Activated CD8-positive, alpha-beta memory T cell treated with anti-CD3 and anti-CD28 coated beads, Interleukin-2, amount 10 ng/mL, durations not matched to agents 7 days and 5 days (primary cell): ENCODE measurements at places on chromosomes 16 and 17.

DNA sequence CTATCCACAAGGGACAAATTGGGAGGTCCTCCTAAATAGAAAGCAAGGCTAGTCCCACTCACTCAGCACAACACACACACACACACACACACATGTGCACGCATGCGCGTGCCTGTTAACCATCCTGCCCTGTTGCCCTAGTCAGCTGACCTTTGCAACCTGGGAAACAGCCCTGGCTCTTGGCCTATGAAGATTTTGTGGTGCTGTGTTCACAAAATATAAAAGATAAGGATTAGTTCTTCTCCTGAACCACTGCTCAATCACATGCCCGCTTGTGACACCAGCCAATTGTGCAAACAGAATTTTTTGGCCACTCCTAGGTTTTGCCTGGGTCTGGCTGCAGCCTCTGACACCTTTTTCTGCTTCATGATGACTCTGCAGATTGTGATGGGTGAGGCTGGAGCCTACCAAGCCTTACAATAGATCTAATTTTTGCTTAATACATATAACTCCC lies 3.3 kb upstream of the CES1 start:
- no peaks in the 10 kb centered on the region for H3K36me3 ChIP-seq
- DNase-seq = no peak
- H3K4me3 ChIP-seq = no peak overlapping the region

GRCh38 chr16:11105038-11105903 lies 150.7 kb downstream of the SOCS1 start:
- no peaks in the 10 kb centered on the region for H3K27me3 ChIP-seq
- peaks cover 20% of the 10 kb centered on the region for H3K36me3 ChIP-seq
- peak overlapping the region; percentile 84 for H3K27ac ChIP-seq
- no peak overlapping the region for H3K4me3 ChIP-seq

GRCh38 chr16:86818671-86819532 lies 240.6 kb downstream of the FOXL1 start:
- peaks cover 13% of the 10 kb centered on the region for H3K27me3 ChIP-seq
- H3K4me3 ChIP-seq = no peak overlapping the region
- H3K4me1 ChIP-seq = no peaks in the 10 kb centered on the region

DNA sequence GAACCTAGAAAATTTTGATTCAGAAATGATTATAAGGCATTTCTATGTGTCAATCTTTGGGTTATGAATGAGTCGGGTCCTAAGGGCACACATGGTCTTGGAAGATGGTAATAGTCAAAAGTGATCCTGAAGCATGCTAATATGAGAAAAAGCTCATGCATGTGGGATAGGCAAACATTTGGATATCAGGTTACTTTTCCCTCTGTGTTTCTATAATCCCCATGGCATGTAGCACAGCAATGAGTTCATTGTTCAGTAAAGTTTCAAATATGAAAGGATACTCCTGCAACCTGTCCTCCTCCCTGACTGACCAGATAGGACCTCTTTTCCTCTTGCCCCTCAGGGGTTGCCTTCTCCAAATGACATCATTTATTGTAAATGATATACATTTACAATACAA lies 249.9 kb upstream of the MON1B start:
- no peak overlapping the region for H3K4me3 ChIP-seq
- no peak for DNase-seq
- H3K27ac ChIP-seq = no peak overlapping the region
- no peaks in the 10 kb centered on the region for H3K4me1 ChIP-seq

- no peak for DNase-seq
- no peak overlapping the region for H3K27ac ChIP-seq
- H3K4me1 ChIP-seq = peaks cover 4% of the 10 kb centered on the region
- no peak overlapping the region for H3K4me3 ChIP-seq
- no peaks in the 10 kb centered on the region for H3K36me3 ChIP-seq
- H3K27me3 ChIP-seq = no peaks in the 10 kb centered on the region
These were observed 34.4 kb upstream of the USP7 start for GRCh38 chr16:8998108-8998507.

DNA sequence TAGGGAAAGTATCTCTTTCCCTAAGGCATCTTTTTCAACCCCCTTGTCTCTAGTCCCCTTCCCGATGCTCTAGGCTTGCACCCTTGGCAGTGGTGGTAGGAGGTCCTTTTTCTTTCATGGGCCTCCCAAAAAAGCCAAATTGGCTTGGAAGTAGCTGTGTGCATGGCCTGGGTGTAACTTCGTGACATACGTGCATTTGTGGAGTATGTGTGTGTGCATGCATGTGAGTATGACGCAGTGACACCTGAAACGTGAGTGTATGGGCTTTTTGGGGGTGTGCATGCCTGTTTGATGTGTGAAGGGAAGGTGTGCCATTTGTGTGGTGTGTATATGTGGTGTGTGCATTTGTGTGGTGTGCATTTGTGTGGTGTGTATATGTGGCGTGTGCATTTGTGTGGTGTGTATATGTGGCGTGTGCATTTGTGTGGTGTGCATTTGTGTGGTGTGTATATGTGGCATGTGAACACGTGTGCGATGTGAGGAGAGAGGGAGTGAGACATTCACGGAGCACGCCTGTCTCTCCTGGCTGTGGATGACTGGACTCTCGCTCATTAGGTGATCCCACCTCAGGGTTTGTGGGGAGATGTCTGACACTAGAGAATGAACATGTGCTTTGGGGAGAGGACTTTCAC lies 15.7 kb downstream of the IGFBP4 start:
- H3K36me3 ChIP-seq = no peaks in the 10 kb centered on the region
- no peak for DNase-seq
- H3K27ac ChIP-seq = no peak overlapping the region
- peaks cover 3% of the 10 kb centered on the region for H3K27me3 ChIP-seq

DNA sequence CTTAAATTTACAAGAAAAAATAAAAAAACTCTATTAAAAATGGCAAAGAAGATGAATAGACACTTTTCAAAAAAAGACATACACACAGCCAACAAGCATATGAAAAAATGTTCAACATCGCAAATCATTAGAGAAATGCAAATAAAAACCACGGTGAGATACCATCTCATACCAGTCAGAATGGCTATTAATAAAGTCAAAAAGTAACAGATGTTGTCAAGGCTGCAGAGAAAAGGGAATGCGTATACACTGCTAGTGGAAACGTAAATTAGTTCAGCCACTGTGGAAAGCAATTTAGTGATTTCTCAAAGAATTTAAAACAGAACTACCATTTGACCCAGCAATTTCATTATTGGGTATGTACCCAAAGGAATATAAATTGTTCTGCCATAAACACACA lies 31.4 kb downstream of the CAPNS2 start:
- H3K4me3 ChIP-seq = no peak overlapping the region
- DNase-seq = no peak
- no peaks in the 10 kb centered on the region for H3K4me1 ChIP-seq

DNA sequence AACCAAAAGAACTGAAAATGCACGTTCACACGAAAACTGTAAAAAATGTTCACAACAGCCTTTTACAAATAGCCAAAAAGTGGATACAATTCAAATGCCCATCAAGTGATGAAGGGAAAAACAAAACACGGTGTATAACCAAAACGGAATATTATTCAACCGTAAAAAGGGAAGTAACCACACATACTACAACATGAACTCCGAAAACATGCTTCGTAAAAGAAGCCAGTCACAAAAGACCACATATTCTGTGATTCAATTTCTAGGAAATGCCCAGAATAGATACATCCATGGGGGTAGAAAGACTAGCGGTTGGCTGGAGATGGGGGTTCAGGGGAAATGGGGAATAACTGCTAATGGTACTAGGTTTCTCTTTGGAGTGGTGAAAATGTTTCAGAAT lies 81.5 kb upstream of the TRAP1 start:
- H3K4me3 ChIP-seq = no peak overlapping the region
- no peaks in the 10 kb centered on the region for H3K27me3 ChIP-seq
- H3K4me1 ChIP-seq = peaks cover 28% of the 10 kb centered on the region
- no peak overlapping the region for H3K27ac ChIP-seq
- peaks cover 13% of the 10 kb centered on the region for H3K36me3 ChIP-seq

GRCh38 chr16:72786606-72787005 lies 261.3 kb downstream of the ZFHX3 start:
- DNase-seq = no peak
- no peaks in the 10 kb centered on the region for H3K36me3 ChIP-seq
- H3K27me3 ChIP-seq = peaks cover 50% of the 10 kb centered on the region
- H3K27ac ChIP-seq = no peak overlapping the region
- no peak overlapping the region for H3K4me3 ChIP-seq
- H3K4me1 ChIP-seq = peaks cover 33% of the 10 kb centered on the region

GRCh38 chr16:1137604-1138003 lies 15.3 kb upstream of the CACNA1H start:
- H3K27ac ChIP-seq = no peak overlapping the region
- H3K36me3 ChIP-seq = no peaks in the 10 kb centered on the region
- no peaks in the 10 kb centered on the region for H3K4me1 ChIP-seq
- H3K27me3 ChIP-seq = no peaks in the 10 kb centered on the region
- no peak overlapping the region for H3K4me3 ChIP-seq

DNA sequence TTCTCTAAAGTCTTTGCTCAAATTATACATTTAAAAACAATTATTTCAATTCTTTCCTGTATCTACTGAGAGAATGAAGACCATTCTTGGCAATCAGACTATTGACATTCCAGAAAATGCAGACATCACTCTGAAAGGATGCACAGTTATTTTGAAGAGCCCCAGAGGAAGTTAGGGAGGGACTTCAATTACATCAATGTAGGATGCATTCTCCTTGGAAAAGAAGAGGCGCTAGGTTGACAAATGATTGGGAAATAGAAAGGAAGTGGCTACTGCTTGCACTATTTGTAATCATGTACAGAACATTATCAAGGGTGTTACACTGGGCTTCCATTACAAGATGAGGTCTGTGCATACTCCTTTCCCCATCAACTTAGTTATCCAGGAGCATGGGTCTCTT lies 74.3 kb downstream of the SSH2 start:
- no peak overlapping the region for H3K4me3 ChIP-seq
- H3K4me1 ChIP-seq = no peaks in the 10 kb centered on the region
- H3K36me3 ChIP-seq = peaks cover 4% of the 10 kb centered on the region
- H3K27me3 ChIP-seq = no peaks in the 10 kb centered on the region
- H3K27ac ChIP-seq = no peak overlapping the region

GRCh38 chr17:62906881-62907280 lies 59.2 kb upstream of the TANC2 start:
- H3K4me3 ChIP-seq = no peak overlapping the region
- H3K27ac ChIP-seq = no peak overlapping the region
- H3K36me3 ChIP-seq = no peaks in the 10 kb centered on the region
- DNase-seq = no peak
- H3K4me1 ChIP-seq = no peaks in the 10 kb centered on the region

GRCh38 chr17:42508426-42509165 lies 27.4 kb upstream of the NAGLU start:
- H3K27ac ChIP-seq = no peak overlapping the region
- H3K4me3 ChIP-seq = no peak overlapping the region
- H3K27me3 ChIP-seq = peaks cover 26% of the 10 kb centered on the region
- H3K36me3 ChIP-seq = no peaks in the 10 kb centered on the region

- no peaks in the 10 kb centered on the region for H3K36me3 ChIP-seq
- DNase-seq = no peak
- no peak overlapping the region for H3K4me3 ChIP-seq
- no peak overlapping the region for H3K27ac ChIP-seq
- H3K27me3 ChIP-seq = peaks cover 29% of the 10 kb centered on the region
These were observed 3.5 kb downstream of the FAM171A2 start for GRCh38 chr17:44360144-44360533.

- H3K27me3 ChIP-seq = no peaks in the 10 kb centered on the region
- H3K4me1 ChIP-seq = peaks cover 12% of the 10 kb centered on the region
- peak within 1 kb of the TSS; percentile 84 for H3K4me3 ChIP-seq
- DNase-seq = peak; percentile 90
- peak within 1 kb of the TSS; percentile 69 for H3K27ac ChIP-seq
These were observed at the start of gene CEP112 for GRCh38 chr17:66191593-66192377. TSS of gene CEP112 (minus strand) at chr17:66192133.

GRCh38 chr17:50944054-50944901 lies 78.1 kb upstream of the TOB1 start:
- peak overlapping the region; percentile 56 for H3K4me3 ChIP-seq
- H3K27me3 ChIP-seq = no peaks in the 10 kb centered on the region
- H3K4me1 ChIP-seq = peaks cover 10% of the 10 kb centered on the region
- peak overlapping the region; percentile 46 for H3K27ac ChIP-seq

DNA sequence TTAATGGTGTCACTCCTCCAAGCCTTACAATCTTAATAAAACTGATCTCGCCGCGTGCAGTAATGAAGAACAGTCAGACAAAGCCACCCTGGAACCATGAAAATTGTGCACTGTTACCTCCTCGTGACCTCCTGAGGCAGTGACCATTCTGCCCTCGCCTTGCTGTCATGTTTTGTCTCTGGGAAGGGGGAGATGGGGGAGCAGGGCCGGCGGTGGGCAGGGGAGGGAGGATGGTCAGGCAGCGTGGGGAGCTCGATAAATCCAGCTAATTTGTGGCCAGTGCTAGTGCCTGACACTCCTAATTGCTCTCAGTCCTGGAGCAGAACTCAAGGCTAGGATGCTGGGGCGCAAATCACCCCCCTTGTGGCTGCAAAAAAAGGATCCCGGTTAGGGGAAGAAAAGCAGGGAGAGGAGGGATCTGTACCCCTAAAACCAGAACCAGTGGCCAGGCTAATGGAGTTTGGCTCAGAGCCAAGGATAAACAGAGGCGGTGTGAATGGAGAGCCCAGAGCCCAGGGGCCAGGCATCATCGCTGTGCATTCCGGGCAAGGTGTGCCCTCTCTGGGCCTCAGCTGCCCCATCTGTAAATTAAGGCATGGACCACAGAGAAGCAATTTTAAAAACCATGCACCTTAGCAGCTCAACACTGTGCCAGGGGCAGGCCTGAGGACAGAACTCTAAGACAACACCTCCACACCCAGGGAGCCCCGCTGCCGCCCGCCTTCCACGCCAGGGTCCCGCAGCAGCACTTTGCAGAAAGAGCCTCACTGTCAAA lies 113.3 kb downstream of the ZNF423 start:
- no peak for DNase-seq
- H3K36me3 ChIP-seq = no peaks in the 10 kb centered on the region
- H3K4me3 ChIP-seq = no peak overlapping the region
- no peak overlapping the region for H3K27ac ChIP-seq

DNA sequence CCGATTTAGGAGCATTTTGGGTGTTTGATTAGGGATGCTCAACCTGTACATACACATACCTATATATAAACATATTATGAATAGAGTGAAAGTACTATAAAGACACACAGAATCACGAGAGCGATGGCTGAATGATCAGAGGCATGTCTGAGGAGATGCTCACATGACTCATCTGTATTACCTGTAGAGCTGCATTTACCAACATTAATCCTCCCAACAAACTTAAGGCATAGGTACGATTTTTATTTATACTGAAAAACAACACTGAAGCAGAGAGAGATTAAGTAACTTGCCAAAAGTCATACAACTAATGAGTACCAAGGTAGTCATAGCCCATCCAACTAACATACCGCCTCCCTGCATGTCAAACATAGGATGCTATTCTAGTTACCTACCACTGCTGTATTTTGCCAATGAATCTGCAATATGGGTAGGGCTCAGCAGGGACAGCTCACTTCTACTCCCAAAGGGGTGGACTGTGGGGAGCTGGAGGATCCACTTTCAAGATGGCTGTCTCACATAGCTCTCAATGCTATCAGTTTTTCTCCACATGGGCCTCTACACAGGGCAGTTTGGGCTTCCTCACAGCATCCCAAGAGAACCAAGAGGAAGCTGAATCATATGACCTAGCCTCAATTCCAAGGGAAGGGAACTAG lies 7.3 kb downstream of the CYB5D1 start:
- H3K27me3 ChIP-seq = no peaks in the 10 kb centered on the region
- peaks cover 21% of the 10 kb centered on the region for H3K36me3 ChIP-seq
- no peak overlapping the region for H3K27ac ChIP-seq

- no peaks in the 10 kb centered on the region for H3K4me1 ChIP-seq
- H3K27me3 ChIP-seq = no peaks in the 10 kb centered on the region
- no peak for DNase-seq
- H3K36me3 ChIP-seq = peaks cover 1% of the 10 kb centered on the region
These were observed 135.9 kb downstream of the KATNIP start for GRCh38 chr16:27685807-27686206.
